IMR-90 (cell line): ENCODE measurements at places on chromosomes 16 and 17.

DNA sequence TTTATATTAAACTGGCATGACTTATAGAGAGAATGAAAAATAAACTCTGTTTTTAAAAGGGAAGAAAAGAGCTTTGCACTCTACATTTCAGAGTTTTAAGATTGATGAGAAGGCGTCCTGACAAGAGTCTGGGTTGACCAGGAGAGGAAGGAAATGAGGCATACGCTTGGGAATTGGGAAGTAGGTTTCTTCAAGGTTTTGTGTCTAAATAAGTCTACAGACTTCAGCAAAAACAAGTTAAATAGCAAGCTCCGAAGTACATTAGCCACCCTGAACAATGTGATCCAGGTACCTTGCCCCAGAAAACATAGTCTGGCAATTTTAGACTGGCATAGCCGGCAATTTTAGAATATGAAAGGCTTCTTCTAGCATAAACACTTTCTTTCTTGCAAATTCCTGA, 28.5 kb upstream of the CCDC182 start:
- no peak for DNase-seq

GRCh38 chr16:66064801-66065530, 301.5 kb upstream of the CDH5 start:
- no peak for DNase-seq

- no peak for DNase-seq
Measured at GRCh38 chr17:44333371-44333770, 8.7 kb upstream of the SLC25A39 start.

- no peak for DNase-seq
Measured at GRCh38 chr16:38941-39892, 14.2 kb downstream of the POLR3K start.

DNA sequence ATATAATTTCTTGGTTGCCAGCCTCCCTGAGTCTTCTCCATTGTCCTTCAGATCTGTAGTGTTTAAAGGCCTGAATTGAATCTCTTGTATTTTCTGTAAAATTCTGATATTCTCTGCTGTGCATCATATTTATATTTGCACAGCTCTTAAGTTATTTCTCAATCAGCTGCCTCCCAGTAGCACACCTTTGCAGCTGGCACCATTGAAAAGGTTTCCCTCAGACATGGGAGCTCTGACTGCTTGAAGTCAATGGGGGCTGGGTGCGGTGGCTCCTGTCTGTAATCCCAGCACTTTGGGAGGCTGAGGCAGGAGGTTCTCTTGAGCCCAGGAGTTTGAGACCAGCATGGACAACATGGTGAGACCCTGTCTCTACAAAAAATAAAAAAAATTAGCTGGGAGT, 40.4 kb downstream of the PITPNC1 start:
- no peak for DNase-seq

- no peak for DNase-seq
Measured at GRCh38 chr16:64977206-64977920, 144.5 kb downstream of the CDH11 start.

GRCh38 chr16:4690946-4691665, 2.3 kb upstream of the NUDT16L1 start:
- no peak for DNase-seq

DNA sequence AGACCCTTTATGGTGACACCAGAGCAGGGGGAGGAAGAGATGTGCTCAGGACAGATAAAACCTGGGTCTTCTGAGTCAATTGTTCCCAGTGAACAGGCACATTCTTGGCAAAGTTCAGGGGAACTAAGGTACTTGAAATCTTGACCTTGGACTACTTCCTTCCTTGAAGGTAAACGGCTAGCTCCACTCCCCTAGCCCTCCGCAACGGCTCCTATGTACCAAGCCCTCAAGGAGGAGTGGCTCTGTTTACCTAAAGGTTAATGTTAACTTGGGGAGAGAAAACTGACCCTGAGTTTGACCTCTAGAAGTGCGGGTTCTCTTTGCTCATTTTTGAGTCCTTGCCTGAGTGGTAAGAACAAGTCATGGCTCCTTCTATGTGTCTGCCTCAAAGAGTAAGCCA, 7.8 kb downstream of the TTLL6 start:
- DNase-seq, result no peak

DNA sequence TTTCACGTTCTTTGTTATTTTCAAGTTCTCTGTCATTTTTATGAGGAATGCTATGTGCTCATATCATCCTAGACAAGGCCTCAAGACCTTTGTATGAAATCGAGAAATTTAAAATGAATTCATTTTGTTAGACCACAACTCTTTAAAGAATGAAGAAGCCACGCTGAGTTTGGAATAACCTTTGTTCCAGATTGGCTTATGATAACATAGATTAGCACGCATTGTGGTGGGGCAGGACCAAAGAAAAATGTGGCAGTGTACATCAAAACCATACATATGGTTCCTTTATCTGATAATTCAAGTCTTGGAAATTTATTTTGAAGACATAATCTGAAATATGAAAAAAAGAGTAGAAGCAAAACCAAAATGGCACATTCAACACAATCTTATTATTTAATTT, 2.2 kb downstream of the HSD17B2 start:
- DNase-seq, result no peak

- no peak for DNase-seq
Measured at GRCh38 chr17:12229335-12229734, 208.7 kb downstream of the MAP2K4 start.

DNA sequence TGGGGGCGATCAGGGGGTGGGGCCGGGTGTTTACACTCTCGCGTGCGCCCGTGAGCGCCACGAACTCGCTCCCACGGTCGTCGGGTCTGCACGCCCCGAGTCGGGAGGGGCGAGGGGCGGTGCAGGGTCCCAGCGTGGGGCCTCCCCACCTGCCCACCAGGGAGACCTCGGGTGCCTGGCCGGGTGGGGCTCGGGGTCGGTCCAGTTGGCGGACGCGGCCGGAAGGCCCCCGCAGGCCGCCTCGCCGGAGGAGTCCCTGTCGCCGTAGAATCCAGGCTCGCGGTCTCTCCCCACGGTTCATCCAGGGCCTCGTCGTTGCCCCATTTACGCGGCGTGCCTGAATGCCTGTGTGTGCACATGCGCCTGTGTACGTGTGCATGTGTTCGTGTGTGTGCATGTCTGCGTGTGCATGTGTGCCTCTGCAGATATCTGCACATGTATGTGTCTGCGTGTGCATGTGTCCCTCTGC, 510 bp upstream of the RAB40B start:
- DNase-seq, result no peak

DNA sequence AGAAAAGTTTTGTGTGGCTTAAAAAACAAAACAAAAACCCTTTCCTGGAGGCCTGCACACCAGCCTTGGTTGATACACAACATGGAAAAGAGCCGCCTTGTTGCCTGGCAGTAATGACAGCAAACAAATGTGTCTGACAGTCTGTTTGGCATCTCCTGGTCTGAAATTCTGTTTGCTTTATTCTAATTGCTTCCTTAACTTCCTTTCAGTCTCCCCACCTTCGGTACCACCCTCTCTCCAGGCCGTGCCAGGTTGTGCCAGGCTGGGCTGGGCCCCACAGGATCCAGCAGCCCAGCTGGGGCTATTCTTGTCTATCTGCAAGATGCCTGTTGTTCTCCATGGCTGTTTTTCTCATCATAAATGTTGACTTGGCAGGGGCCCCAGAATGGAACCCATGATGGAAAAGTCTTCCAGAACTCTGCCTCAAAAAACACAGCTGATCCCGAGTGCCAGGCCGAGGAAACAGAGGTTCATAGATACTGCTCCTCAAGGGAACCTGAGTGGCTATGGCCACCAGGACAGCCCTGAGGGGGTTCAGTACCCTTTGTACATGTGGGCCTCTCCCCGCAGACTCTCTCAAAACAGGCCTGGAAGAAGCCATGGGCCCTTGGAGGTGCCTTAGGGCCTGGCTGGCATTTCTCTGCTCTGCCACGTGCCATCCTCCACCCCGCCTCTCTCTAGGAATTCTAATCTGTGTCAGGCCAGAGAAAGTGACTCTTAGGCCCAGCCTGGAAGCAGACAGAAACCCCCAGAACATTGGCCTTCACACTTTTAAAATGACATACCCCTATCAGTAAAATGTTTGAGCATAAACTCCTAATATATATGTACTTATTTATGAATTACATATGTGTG, 50.5 kb downstream of the YPEL2 start:
- no peak for DNase-seq

DNA sequence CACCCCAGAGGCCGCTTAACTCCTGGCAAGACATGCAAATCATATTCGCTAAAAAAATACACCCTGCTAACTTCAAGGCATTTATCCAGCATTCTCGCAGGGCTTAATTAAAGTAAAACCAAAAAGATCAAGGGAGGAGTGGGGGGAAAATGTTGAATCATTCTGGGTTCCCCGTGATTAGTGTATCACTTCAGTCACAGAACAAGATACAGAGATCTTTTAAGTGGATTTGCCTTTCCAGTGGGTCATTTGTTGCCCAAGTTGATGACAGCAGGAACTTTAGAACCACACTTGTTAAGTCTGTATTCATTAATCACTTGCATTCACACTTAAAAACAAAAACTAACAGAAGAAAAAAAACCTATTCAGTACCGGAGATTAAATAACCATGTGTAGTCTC, 17.3 kb downstream of the CRYBA1 start:
- DNase-seq, result no peak

- DNase-seq, result peak; percentile 99
Measured at GRCh38 chr17:19448341-19449268, 37.6 kb downstream of the RNF112 start.

GRCh38 chr16:79165506-79165905, 435.0 kb downstream of the MAF start:
- no peak for DNase-seq

DNA sequence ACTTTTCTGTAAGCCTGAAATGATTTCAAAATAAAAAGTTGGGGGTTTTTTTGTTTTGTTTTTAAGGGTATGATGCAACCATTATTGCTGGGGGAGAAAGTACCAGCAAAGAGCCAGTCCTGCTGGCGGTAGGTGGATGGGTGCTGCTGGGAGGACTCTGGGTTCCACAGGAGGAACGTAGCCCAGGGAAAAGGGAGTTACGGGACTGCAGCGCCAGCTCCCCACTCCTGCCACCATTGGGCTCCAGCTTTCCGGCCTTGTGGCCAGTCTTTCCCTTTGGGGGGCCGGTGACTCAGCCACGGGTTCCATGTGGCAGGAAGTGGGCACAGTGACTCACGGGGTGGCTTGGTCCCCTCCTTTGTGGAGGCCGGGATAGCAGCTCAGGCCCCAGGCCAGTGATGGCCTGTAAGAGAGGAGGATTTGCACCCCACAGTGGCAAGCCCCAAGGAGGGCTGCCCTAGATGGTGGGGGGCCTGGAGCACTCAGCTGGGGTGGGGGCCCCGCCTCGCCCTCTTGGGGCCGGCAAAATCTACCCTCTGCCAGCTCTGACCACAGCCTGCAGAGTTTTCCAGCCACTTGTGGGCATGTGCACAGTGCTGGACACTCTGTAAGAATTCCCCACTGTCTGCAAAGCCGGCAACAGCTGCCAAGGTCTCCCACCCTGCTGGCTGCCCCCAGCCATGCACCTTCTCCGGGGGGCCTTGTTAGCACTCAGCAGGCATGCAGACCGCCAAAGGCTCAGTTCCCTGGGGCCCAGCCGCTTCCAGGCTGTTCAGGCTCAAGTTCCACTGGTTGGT, 30.4 kb downstream of the SOCS3 start:
- DNase-seq, result peak; percentile 77
